Adrenal gland (tissue), 19 donors: ENCODE measurements at places on chromosomes 13 and 19. TPM values are rescaled to one million over a fixed set of nuclear protein-coding genes. Genes with fewer than 3 reads are reported as not detected.

- no peak for DNase-seq
Observed at GRCh38 chr19:51296336-51297093, 14.9 kb upstream of the IGLON5 start.

GRCh38 chr19:34173193-34173956 is 1.1 kb downstream of the LSM14A start:
- peak; percentile 40 for DNase-seq

DNA sequence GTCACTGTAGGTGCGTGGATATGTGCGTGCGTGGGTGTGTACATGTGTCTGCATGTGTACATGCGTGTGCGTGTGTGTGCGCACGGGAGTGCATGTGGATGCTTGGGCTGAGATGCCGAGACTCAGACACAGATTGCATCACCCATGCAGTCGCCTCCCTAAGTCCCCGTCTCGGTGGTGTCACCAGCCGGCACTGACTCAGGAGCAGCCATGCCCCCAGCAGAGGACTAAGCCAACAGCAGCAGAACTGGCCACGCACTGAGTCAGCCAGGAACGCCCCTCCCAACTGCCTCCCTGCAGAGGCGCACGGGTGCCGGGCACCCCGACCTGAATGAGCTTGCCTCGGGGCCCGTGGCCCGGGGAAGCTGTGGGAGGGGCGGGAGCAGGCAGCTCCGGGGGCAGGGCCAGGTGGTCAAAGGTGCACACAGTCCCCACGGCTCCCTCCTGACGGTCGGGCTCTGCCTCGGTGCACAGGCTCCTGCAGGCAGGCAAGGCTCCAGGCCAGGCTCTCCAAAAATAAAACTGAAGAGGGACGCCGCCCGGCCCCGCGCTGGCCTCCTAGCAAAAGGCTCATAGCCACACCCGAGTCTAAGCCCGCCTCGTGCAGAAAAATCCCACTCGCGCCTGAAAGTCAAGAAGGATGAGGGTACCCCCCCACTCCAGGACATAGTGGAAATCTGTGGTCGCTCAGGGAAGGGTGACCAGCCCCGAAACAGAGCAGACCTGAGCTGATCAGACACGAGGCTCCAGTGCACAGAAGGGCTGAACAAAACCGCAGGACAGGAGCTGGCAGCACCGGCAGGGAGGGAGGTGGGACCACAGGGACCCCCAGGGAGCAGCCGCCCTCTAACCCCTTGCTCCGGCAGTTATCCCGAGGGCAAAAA is 49.2 kb downstream of the GADD45B start:
- DNase-seq, result peak; percentile 53

The SULT2A1 gene
- 206 TPM for total RNA-seq

The FARP1 gene
- 39.9 TPM for total RNA-seq

The TJP3 gene
- total RNA-seq, result not detected
